NCI-H1417 (cell line): ENCODE measurements at places on chromosomes 6 and 20.

- no peak for DNase-seq
These were observed 181.0 kb downstream of the CDKAL1 start for GRCh38 chr6:20715135-20715806.

- peak; percentile 35 for DNase-seq
These were observed 117.2 kb downstream of the SOBP start for GRCh38 chr6:107607116-107607515.

GRCh38 chr6:31485055-31485454 lies 12.9 kb upstream of the MICB start:
- no peak for DNase-seq

DNA sequence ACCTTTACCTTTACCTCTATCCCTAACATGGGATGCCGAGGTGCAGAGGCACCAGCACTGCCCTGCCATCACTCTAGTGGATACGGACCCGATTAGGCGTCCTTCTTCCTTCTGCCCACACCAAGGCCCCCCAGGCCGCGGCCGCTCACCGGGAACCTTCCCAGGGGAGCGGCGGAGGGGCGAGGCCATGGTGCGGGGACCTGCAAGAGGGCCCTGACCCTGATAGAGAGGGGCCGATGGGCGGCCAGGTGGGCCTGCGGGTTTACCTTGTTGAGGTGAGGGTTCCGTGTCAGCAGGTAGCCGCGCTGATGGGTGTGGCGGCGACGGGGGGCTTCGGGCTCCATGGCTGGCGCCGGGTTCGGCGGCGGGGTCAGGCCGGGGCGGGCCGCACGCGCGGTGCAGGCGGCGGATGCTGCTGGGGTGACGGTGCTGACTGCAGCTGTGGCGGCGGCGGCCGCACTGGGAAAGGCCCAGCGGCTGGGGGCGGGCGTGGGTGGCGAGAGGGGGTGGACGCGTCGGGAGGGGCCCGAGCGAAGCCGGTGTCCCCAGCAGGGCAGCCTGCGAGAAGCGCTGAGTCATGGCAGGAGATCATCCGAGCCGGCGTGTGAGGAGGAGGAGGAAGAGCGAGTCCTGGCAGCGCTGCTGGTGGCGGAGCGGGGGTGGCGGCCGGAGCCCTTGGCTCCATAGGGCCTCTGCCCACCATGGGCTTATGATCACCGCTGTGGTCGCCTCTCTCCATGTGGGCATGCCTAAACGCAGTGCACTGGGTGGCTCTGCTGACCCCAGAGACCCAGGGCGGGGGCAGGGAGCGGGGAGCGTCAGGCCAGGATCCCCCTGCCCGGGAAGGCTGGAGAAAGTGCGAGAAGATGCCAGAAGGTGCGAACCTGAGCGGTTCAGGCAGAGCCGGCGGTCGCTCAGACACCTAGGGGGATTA lies at the start of gene ME1:
Gene ME1, minus strand, starts transcription at position 441 of the 934 bp plus-strand sequence. Its CDS starts 97 bp downstream, at position 344.
- DNase-seq = no peak

- DNase-seq = no peak
These were observed 144.4 kb upstream of the SSTR4 start for GRCh38 chr20:22890594-22891300.

GRCh38 chr6:28323813-28324424 lies 12.0 kb downstream of the ZSCAN31 start:
- DNase-seq = no peak

DNA sequence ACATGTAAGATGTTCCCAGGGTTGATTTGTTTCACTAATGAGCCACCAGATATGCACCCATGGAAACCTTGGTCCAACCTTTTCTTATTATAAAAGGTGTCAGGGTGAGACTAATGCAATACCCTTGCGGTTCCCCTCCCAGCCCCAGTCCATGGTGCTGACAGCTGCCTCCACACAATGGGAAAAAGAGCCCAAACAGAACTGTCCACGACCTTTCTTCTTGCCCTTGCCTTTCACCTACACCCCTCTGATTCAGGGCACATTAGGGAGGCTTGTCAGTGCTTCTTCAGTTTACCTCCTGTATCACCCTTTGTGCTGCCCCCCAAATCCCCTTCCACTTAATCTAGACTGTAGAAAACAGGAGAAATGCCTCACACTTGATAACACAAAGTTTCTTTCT lies 352.7 kb upstream of the CDH4 start:
- no peak for DNase-seq

- DNase-seq = peak; percentile 6
These were observed 175.6 kb upstream of the MYLIP start for GRCh38 chr6:15953152-15953880.

GRCh38 chr6:26362836-26363220 lies 2.2 kb upstream of the BTN3A2 start:
- DNase-seq = no peak

DNA sequence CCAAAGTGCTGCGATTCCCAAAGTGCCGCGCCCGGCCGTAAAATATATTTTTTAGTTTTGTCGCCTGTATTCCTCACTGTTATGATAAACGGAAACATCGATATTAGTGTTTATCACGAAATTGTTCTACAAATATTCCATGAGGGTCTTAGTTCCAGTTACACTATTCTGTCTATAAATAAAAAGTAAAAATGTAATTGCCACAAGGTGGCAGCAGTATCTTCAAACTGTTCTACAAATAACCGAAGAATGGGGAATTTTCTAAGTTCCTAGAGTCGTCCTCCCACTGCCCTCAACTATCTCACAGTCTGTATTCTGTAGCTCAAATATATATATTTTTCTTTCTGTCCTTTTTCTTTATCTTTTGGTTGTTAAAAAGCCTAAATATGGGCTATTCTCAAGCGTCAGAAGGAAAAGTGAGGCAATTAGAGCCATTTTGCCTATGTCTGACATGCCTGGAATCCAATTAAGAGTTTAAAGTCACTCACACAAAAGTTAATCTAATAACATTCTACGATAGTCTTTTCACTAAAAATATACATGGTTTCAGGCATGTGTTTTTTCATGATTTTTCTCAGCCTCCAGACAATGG lies 14.2 kb upstream of the FAM162B start:
- DNase-seq = no peak

DNA sequence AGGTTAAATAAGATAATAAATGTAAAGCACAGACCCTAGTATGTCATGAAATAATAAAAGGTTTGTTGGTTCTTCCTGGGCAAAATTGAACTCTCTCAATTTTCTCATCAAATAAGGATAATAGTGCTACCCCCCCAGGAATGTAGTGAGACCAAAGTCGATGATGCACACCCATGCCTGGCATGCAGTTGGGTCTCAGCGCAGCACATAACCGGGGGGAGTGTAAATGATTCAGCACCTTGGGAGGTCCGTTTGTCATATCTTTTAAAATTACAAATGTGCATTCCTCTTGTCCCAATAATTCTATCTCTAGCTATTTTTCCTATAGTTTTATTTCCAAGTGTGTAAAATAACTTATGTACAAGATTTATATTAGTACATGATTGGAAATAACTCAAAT lies 31.3 kb upstream of the CCDC167 start:
- DNase-seq = no peak

DNA sequence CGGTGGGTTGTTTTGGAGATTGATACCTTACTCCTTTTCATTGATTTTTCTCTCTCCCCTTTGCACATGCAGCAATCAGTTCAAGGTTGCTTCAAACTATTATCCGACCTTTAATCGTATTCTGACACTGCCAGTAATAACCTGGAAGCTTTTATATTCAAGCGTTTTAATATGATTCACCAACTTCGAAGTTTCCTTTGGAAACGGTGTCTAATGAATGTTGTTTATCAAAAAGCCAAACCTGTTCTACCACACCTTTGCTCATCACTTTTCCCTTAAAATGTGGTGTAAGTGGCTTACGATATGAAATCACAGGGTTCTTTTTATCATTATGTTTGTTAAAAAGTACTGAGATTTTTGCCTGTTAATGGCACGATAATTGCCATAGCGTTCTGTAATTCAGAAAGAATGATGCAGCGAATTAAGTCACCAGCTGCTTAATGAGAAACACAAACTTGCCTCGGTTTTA lies 660 bp downstream of the STXBP5 start:
- peak; percentile 12 for DNase-seq

GRCh38 chr6:95805699-95806098 lies 210.1 kb upstream of the FUT9 start:
- no peak for DNase-seq
